ENCODE measurements at places on chromosomes 7 and 10. TPM values are rescaled to one million over a fixed set of nuclear protein-coding genes. Genes with fewer than 3 reads are reported as not detected.
A peak's percentile ranks its signal among the peaks of the same experiment; 100 is the strongest.

GRCh38 chr7:123598657-123599056 is 3.0 kb upstream of the ASB15 start:
- no peak overlapping the region for H3K4me3 ChIP-seq
- no peak for DNase-seq
- H3K27ac ChIP-seq: no peak overlapping the region
- H3K36me3 ChIP-seq: no peaks in the 10 kb centered on the region
- H3K4me1 ChIP-seq: peaks cover 26% of the 10 kb centered on the region

DNA sequence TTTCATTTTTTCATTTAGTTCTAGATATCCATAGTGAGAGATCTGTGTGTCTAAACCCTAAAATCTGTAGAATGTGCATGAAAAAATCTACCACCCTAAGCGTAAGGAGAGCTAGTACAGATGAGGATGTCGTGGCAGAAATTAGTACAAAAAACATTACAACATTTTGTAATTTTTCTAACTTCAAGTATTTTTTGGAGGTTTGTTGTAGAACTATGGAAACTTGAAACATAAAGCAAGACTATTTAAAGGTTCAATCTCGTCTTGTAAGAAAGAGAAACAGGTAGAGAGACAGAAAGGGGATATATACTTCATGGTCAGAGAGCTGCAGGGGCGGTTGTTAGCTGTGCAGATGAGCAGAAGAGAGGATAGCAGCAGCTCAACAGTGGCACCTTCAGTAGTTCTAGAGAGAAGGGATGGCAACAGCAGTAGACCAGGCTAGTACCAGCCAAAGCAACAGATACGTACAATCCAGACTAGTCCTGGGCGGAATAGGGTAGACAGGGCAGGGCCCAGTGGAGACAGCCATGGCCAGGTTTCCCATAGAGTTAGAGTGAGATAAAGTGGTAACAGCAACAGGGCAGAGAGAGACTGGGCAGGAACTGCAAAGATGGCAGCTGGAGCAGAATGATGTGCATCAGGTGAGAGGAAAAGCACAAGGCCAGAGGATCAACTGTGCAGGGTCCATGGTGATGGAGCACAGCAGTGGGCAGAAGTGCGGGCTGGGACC is 145.2 kb downstream of the FRMD4A start:
- H3K27me3 ChIP-seq: no peaks in the 10 kb centered on the region
- peak; percentile 78 for DNase-seq
- H3K27ac ChIP-seq: peak overlapping the region; percentile 94
- H3K4me1 ChIP-seq: no peaks in the 10 kb centered on the region
- no peaks in the 10 kb centered on the region for H3K36me3 ChIP-seq

Gene MEOX2
- total RNA-seq: not detected

Gene PAPOLB
- total RNA-seq: not detected

Gene BBS9
- 52.3 TPM for total RNA-seq

Gene STMP1
- total RNA-seq: 26.4 TPM
